ENCODE measurements at places on chromosomes 3 and 15.

GRCh38 chr3:131371688-131372066, 9.9 kb upstream of the NUDT16 start:
- no peak for DNase-seq

GRCh38 chr3:181933052-181933618, 221.4 kb downstream of the SOX2 start:
- DNase-seq = no peak

DNA sequence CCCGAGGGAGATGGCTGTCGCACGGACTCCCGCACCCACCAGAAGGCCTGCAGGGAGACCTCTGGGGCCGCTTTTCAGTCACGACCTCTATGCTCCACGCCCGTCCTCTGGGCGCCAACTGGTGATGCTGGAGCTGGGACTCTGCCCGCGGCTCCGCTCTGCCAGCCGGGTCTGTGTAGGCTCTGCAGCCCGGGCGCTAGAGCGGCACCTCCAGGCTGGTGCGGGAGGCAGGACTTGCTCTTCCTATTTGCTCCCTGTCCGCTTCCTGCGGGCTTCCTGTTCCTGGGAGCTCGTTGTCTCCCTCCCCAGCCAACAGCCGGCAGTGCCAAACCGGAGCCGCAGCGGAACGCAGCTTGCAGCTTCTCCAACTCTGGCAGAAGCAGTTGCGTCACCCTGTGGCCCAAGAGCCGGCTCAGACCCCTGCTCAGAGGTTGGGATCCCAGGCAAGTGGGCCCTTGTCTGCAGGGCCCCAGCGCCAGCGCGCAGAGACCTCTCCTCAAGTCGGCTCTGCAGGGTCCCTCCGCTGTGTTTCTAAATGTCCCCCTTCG, 285.9 kb downstream of the XXYLT1 start:
- DNase-seq = no peak

DNA sequence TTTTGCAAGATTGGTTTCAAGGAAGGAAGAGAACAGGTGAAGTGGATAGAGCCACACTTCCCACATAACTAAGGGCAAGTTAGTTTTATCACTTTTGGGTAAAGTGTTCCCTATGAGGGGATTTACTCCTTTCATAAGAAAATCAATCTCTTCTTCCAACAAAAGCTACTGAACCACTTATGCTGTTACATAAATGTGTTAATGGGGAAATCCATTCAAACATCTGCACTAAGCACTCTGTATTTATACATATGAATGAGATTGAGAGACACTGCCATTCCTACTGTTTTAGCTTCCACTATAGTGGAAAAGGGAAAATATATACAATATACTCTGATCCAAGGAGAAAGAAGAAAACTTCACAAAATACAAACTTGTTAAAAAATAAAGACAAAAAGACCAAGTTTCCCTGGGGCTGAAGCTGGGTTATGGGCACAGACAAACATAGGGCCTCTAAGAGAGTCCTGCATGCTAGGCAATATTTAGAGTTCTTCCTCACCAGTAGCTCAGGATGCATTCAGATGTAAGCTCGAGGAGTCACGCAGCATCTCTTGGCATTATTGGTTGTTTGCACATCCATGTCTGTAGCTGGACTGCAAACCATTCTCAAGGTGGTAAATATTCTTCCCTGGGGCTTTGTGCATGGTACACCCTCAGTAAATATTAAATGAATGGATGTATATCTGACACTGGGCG, 454.2 kb downstream of the FGF12 start:
- DNase-seq = no peak

DNA sequence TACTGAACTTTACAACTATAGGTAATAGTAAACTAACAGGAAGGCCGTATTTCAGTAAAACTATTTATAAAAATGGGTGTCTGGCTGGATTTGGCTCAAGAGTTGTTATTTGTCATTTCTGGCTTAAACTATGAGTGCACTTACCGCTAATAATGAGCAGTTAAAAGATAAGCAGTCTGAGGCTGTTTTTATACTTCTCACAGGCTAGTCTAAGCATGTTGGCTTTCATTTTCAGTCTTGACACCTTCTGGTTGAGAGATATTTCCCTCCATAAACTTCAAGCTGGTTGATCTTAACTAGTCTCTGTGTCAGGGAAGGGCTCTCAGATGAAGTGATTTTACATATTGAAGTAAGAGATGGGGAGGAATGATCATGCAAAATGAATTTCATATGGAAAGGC, 96.1 kb downstream of the RSRC1 start:
- DNase-seq = no peak

- no peak for DNase-seq
Measured at GRCh38 chr3:123503203-123503602, 54.3 kb upstream of the ADCY5 start.

GRCh38 chr15:42384597-42384996, 25.3 kb downstream of the CAPN3 start:
- DNase-seq = no peak
